Right lobe of liver (tissue), 6 donors: ENCODE measurements at places on chromosomes 5 and 9. TPM values are rescaled to one million over a fixed set of nuclear protein-coding genes. Genes with fewer than 3 reads are reported as not detected.

GRCh38 chr5:179613460-179614071 lies 9.9 kb downstream of the HNRNPH1 start:
- peaks cover 92% of the 10 kb centered on the region for H3K36me3 ChIP-seq
- no peak overlapping the region for H3K4me3 ChIP-seq
- no peaks in the 10 kb centered on the region for H3K27me3 ChIP-seq
- DNase-seq: no peak

- H3K27ac ChIP-seq: peak overlapping the region; percentile 60
- no peak overlapping the region for H3K4me3 ChIP-seq
- DNase-seq: no peak
- H3K36me3 ChIP-seq: peaks cover 23% of the 10 kb centered on the region
These were observed 31.3 kb upstream of the SMU1 start for GRCh38 chr9:33107762-33108161.

DNA sequence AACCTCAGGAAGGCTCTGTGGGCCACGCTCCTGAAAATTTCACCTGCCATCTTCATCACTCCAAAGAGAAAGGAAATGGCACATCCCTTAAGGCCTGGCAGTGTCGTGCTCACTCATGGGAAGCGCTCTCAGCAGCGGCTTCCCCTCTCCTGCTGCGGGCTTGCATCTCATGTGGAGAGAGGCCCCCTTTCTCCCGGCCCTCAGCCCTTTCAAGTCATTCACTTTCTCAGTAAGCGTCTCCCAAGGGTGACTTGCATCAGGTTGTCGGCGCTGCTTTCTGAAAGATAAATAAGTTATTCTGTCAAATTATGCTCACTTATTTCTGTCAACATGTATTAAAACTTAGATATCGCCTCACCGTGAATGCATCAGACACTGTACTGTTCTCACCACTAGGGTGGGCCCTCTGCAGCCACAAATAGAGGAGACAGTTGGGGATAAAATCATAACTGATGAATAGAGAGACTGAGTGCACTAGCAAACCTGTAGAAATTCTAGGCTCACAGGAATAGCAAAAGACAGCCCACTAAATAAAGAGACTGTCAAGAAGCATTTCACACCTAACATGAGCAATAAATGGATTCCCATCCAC lies 174.6 kb downstream of the RFK start:
- DNase-seq: no peak
- H3K27me3 ChIP-seq: no peaks in the 10 kb centered on the region
- H3K27ac ChIP-seq: no peak overlapping the region
- H3K36me3 ChIP-seq: no peaks in the 10 kb centered on the region

GRCh38 chr5:32600054-32600622 lies 14.8 kb downstream of the SUB1 start:
- peaks cover 59% of the 10 kb centered on the region for H3K36me3 ChIP-seq
- DNase-seq: no peak
- no peaks in the 10 kb centered on the region for H3K4me1 ChIP-seq
- no peak overlapping the region for H3K4me3 ChIP-seq

- H3K36me3 ChIP-seq: no peaks in the 10 kb centered on the region
- H3K27ac ChIP-seq: no peak overlapping the region
- peaks cover 18% of the 10 kb centered on the region for H3K4me1 ChIP-seq
- no peak for DNase-seq
- no peak overlapping the region for H3K4me3 ChIP-seq
- no peaks in the 10 kb centered on the region for H3K27me3 ChIP-seq
These were observed 4.9 kb downstream of the TRAF1 start for GRCh38 chr9:120921661-120922181.

DNA sequence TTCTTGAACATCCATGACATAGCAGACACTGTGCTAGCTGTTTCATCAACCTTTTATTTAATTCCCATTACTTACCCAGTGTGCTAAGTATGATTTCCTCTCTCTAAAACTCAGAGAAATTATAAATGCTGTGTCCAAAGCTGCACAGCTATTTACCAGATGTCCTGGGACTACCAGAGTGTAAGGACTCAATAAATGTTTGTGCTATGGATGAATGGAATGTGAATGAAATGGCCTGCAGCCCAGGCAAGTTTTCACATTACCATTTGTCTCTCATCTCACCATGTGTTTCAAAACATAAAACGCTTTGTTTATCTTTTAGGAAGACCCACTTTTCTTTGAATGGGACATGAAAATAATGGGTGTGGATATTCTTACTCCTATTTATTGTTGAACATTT lies 96.2 kb downstream of the ARHGEF28 start:
- no peaks in the 10 kb centered on the region for H3K4me1 ChIP-seq
- DNase-seq: no peak
- no peak overlapping the region for H3K4me3 ChIP-seq
- H3K27me3 ChIP-seq: no peaks in the 10 kb centered on the region
- H3K36me3 ChIP-seq: no peaks in the 10 kb centered on the region

GRCh38 chr9:136399176-136400037 lies 563 bp downstream of the SNAPC4 start:
- H3K27me3 ChIP-seq: no peaks in the 10 kb centered on the region
- H3K36me3 ChIP-seq: no peaks in the 10 kb centered on the region
- DNase-seq: peak; percentile 62
- peak overlapping the region; percentile 51 for H3K27ac ChIP-seq

DNA sequence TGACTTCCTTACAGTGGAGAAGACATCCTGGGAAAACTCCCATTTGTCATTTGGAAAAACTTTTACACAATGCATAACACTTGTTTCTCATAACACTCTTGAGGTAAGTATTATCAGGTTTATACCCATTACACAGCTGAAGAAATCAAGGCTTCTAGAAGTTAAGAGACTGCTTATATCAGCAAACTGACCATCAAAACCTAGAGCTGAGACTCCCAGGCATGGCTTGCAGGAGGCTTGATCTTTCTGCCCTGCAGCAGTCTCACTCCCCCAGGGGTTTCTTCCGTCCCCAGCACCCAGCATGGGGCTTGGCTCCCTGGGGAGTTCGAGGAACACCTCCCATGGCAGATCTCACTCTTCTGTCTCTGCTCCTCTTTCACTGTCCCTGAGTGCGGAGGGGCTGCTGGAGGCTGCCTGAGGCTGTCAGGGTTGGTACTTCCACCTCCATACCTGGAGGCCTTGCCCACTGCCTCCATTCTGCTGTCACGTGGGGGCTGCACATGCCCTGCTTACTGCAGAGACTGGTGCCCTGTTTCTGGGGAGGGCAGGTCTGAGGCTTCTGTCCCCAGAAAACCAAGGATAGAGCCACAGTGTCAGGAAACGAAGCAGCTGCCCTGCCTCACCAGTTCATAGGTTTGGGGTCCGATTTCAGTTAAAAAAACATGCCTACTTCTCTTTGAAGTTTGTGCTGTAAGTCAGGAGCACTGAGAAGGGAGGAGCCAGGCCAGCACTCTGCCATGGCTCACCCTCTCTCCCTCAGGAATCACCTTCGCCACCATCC lies 202.5 kb downstream of the PAX5 start:
- H3K36me3 ChIP-seq: no peaks in the 10 kb centered on the region
- no peaks in the 10 kb centered on the region for H3K27me3 ChIP-seq
- no peak overlapping the region for H3K4me3 ChIP-seq
- DNase-seq: no peak
- H3K27ac ChIP-seq: no peak overlapping the region

The CD14 gene
- 239 TPM for total RNA-seq
